ENCODE measurements at places on chromosomes 7 and 10.

DNA sequence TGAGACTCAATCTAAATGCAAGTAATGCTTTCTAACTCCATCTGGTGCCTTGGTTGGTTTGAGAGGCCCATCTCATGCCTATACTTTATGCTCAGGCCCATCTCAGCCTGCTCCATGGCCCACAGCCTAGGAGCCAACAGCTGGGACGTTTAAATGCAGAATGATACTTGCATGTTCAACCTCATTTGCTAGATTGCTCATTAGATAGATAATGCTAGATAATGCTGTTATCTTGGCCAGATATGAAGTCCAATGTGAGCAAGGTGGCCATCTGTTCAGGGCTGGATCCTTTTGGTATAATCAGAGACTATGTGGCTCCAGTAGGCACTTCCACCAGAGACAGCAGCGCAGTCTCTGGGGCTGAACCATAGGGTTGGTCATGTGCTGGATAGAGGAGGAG is 321.6 kb upstream of the PHYHIPL start:
- no peak for DNase-seq

DNA sequence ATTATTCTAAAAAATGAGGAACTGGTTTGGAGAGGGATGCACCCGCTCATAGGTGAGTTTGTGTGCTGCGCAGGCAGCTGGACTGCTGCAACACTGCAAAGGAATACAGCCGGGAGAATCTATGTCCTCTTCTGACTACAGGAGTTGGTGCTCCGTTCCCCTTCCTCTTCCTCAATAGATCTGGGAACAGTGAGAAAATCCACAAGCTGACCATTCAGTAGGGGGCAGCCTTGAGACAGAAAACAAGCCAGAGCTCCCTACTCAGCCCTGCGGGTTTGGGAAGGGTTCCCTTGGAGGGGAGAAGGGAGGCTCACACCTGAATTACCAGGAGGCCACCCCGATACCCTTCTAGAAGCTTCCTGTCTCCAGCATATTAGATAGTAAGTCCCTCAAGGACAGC is 87.3 kb upstream of the FOXI2 start:
- no peak for DNase-seq

- no peak for DNase-seq
Observed at GRCh38 chr10:66925373-66925772, 463 bp upstream of the LRRTM3 start.

DNA sequence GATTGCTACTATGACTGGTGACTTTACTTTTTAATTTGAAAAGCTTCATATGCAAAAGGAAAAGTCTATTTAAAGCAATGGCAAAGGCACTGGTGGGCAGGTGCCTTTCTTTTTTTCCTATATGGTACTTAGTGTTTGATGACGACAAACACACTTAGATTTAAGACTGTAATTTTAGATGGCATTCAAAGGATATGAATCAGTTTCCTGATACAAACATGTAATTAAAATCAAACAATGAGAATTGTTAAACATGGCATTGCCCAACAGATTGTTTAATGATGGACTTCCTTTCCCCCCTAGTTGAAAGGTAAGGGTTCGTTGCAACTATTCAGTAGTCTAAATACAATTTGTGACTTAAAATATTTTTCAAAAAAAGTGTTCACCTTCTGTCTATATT is 106.5 kb upstream of the SEMA3C start:
- DNase-seq, result no peak

- no peak for DNase-seq
Observed at GRCh38 chr7:55475855-55476803, 96.2 kb downstream of the VOPP1 start.

- no peak for DNase-seq
Observed at GRCh38 chr7:96697822-96698221, 11.8 kb downstream of the SEM1 start.

DNA sequence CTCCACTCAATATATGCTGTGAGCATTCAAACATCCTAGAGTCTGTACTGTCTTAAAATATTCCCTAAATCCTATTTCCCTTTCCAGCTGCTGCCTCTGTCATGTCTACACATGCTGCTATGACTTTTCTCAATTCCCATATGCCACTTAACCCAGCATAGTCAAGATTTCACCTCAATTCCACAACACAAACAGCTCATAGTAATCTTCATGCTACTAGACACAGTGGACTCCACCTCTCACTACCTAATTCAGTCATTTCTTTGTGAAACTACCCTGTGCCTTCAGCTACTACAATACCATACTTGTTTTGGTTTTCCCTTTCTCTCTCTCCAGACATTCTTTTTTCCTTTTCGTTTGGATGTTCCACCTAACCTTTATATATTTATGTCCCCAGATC is 45.5 kb downstream of the GSAP start:
- no peak for DNase-seq

GRCh38 chr7:13288516-13288915 is 601.1 kb downstream of the ARL4A start:
- DNase-seq, result no peak

- DNase-seq, result no peak
Observed at GRCh38 chr7:49344556-49344955, 420.2 kb downstream of the CDC14C start.

- DNase-seq, result no peak
Observed at GRCh38 chr7:139914306-139915267, 85.5 kb downstream of the TBXAS1 start.

GRCh38 chr10:5524641-5525560 is at the start of gene CALML3:
Gene CALML3 (plus strand): TSS chr10:5524961. CDS start chr10:5525086, 125 bp downstream.
- no peak for DNase-seq

- DNase-seq, result no peak
Observed at GRCh38 chr10:7696545-7696944, 6.6 kb upstream of the ITIH2 start.

- no peak for DNase-seq
Observed at GRCh38 chr7:109246330-109247077, 676.8 kb downstream of the DNAJB9 start.

DNA sequence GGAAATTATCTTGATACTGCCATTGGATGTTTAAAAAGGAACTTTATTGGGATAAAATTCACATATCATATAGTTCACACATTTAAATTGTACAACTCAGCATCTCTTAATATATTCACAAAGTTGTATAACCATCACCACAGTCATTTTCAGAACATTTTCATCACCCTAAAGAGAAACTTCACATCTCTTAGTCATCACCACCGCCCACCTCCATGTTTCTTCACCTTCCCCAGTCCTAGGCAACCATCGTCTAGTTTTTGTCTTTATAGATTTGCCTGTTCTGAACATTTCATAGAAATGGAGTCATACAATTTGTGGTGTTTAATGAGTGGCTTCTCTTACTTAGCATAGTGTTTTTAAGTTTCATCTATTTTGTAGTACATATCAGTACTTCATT is 96.6 kb downstream of the ANKRD30A start:
- no peak for DNase-seq

DNA sequence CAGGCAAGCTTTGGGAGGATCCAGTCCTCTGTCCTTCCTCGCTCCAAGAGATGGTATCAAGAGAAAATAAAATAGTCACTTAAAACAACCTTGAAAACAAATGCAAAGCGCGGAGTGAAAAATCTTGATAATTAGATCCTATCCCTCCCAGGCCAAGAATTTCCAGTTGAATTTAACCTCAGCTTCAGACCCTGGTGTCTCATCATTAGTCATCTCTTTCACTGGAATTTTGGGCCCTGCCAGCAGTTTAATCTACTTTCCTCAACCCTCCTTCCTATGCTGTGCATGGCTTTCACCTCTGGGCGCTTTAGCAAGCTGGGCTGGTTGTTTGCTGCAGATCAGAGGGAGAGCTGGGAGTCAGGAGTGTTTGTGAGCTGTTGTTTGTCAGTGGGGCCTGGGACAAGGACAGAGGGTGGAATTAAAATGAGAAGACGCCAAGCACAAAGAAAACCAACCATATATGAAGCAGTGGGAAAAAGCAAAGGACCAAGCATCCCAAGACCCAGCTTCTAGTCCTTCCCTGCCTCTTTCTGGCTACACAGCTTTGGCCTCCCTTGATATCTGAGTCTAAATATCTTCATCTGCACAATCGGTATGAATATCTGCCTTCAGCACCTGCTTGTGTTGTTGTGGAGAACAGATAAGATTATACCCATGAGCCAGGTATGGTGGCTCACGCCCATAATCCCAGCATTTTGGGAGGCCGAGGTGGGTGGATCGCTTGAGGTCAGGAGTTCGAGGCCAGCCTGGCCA is 13.5 kb downstream of the MYOF start:
- no peak for DNase-seq

- DNase-seq, result no peak
Observed at GRCh38 chr7:138545123-138545522, 85.1 kb downstream of the TRIM24 start.

- no peak for DNase-seq
Observed at GRCh38 chr10:127009366-127009765, 104.1 kb downstream of the DOCK1 start.

- DNase-seq, result no peak
Observed at GRCh38 chr7:142496545-142496991, 238.7 kb upstream of the PRSS58 start.

- DNase-seq, result peak; percentile 90
Observed at GRCh38 chr7:149028346-149029109, at the start of gene PDIA4. Gene PDIA4 (minus strand): TSS chr7:149028505. CDS start chr7:149028408, 97 bp downstream.

GRCh38 chr7:27603813-27604212 is 58.9 kb downstream of the HIBADH start:
- no peak for DNase-seq

GRCh38 chr7:154832557-154833138 is 170.3 kb downstream of the PAXIP1 start:
- DNase-seq, result no peak

- no peak for DNase-seq
Observed at GRCh38 chr10:707861-708260, 18.4 kb upstream of the DIP2C start.

- no peak for DNase-seq
Observed at GRCh38 chr10:83222300-83222699, 917.0 kb upstream of the GHITM start.

DNA sequence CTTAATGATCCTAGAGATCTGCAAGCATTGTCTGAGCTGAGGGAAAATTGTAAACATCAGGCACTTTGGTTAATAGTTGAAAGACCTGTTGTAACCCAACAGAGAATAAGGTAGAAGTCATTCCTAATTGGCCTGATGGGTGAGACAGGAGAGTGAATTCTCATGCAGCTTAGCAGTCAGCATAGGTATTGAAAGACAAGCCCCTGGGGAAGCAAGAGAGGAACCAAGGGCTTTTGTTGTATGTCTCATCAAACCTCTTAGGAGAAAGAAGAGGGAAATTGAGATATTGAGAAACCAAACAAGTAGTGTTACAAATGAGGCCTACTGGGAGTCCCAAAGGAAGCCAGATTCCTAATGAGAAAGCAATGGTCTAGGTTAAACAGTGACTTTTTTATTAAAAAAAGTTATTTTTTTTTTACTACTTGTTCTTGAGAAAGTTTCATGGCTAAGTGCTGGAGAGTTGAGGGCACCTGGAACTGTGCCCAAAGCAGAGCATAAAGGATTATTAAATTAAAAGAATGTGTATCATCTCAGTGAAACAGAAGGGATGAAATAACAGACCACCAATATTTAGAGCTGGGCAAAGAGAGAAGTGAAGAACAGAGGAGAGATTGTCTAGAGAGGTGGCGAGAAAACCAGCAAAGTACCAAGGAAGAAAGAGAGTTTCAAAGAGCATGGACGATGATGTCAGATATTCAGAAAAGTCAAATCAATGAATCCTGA is 168.9 kb downstream of the CDK14 start:
- no peak for DNase-seq

- DNase-seq, result no peak
Observed at GRCh38 chr7:48090095-48090805, 1.2 kb downstream of the UPP1 start.

- no peak for DNase-seq
Observed at GRCh38 chr7:150339409-150339809, 2.0 kb downstream of the RARRES2 start.

DNA sequence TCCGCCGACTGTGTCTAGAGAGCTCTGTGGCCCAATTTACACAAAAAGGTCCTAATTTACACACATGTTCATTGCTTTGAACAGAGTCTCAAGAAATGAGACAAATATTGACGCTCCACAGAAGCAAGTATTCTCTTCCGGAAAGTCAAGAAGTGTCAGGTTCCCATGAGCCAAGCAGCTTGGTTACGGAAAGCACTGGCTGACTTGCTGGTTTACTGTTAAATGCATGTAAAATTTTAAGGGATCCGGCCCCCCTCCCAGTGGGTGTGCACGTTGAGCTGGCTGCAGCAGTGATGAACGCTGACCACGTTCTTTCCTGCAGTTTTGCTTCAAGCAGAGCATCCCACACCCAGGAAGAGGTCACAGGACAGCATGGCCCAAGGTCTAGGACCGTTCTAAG is 76.8 kb downstream of the DIP2C start:
- no peak for DNase-seq

DNA sequence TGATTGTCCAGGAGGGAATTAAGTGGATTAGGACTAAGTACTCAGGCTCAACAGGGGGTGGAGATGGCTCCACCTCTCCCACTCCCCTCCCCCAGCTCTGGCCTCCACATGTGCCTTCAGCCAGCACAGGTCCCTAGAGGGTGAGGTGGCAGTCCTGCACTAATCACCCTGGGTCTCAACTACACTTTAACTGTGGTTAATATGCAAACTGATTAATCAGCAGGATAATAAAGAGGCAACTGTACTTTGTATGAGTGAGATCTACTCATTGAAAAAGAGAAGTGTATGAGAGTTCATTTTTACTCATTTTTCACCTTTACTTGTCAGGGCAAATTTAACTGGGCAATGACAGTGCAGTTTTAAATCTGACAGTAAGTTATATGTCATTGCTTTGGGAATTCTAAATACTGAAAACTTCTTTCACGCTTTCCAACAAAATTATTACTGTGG is 223.8 kb upstream of the CCDC6 start:
- no peak for DNase-seq

DNA sequence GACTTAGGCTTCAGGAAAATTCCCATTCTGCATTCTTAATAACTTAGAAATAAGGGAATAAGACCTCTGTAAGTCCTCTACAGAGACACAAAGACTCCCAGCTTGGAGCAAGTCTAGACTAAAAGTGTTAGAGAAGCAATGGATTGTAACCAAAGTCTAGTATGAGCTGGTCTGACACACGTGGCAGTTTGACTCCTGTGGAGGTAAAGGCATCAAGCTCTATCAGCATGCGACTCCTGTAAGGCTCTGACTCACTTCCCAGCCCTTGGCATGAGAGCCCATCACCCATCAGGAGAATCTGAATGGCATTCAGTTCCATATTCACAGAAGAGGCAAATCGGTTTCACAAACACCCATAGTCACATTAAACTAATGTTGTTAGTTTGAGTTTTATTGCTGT is 4.4 kb upstream of the VSTM4 start:
- DNase-seq, result no peak

DNA sequence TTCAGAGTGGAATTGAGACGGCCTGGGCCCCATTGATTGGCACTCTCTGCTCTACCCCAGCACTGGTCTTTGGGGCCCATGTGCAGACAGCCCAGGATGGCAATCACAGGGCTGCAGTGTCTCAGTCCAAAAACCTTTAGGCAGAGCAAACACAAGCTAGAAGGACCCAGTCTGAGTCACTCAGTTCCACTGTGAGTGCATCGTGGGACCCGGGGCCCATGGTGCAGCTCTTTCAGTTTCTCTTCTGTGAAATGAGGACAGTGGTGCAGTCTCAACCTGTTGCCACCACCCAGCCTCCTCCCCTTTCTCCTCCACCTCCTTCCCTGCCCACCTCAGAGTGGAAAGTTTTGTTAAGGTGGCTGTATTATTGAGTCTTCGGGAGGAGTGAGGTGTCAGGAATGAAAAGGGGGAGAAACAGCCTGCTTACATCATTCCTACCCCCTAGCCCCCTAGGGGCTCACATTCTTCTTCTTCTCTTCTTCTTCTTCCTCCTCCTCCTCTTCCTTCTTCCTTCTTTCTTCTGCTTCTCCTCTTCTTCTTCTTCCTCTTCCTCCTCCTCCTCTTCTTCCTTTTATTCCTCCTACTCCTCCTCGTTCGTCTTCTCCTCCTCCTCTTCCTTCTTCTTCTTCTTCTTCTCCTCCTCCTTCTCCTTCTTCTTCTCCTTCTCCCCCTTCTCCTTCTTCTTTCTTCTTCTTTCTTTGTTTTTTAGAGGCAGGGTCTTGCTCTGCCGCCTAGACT is 19.5 kb upstream of the CARD11 start:
- no peak for DNase-seq
